Globus pallidus (tissue), 1 donor: ENCODE measurements at places on chromosomes 5 and 9.

GRCh38 chr5:17229313-17229712, 11.9 kb downstream of the BASP1 start:
- no peak for DNase-seq

DNA sequence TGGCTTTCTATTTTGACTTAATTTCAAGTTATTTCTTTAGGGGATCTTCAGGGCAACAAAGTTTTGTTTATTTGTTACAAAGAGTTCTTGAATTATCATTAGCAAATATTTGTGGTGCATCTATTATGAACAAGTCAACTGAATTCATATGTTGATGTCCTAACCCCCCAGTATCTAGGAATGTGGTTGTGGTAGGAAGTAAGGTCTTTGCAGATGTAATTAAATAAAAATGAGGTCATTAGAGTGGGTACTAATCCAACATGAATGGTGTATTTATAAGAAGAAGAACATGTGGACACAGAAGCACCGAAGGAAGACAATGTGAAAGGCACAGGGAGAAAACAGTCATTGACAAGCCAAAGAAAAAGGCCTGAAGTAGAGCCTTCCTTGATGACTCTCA, 474.0 kb upstream of the DAB2 start:
- no peak for DNase-seq

- DNase-seq, result no peak
Observed at GRCh38 chr5:132266031-132266835, 8.7 kb downstream of the PDLIM4 start.

DNA sequence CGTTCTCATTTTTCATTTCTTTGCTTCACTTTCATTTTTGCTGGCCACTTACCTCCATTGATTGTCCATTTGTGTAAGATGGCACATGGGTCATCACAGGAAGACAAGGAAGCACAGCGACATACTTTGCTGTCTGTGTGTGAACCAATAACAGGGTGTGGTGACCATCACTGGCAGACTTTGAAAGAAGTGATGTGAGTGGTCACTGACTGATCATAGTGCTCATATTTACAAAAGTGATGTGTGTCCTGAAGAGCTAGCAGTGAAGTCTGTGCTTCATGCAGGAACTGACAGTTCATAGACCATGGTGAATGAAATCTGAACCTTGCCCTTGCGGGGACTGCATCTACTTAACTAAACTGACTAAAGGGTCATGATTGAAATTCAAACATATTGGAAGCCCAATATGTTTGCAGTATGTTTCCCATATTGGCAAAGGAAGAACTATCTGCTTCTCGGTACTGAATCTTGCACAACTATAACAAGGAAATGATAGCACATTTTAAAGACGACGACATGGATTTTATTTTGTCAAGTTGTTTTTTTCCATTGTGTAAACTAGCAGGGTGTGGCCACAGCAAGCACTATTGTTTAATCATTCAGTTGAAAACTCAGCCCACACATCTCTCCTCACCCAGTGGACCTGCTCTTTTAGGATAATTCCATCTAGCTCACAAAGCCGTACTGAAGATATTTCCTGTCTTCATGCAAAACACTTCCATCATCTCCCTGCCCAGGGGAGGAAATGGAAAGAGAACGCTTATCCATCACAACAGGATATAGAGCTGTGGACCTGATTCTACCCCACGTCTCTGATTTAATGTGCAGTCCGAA, 232.0 kb upstream of the ANKRD55 start:
- DNase-seq, result no peak

DNA sequence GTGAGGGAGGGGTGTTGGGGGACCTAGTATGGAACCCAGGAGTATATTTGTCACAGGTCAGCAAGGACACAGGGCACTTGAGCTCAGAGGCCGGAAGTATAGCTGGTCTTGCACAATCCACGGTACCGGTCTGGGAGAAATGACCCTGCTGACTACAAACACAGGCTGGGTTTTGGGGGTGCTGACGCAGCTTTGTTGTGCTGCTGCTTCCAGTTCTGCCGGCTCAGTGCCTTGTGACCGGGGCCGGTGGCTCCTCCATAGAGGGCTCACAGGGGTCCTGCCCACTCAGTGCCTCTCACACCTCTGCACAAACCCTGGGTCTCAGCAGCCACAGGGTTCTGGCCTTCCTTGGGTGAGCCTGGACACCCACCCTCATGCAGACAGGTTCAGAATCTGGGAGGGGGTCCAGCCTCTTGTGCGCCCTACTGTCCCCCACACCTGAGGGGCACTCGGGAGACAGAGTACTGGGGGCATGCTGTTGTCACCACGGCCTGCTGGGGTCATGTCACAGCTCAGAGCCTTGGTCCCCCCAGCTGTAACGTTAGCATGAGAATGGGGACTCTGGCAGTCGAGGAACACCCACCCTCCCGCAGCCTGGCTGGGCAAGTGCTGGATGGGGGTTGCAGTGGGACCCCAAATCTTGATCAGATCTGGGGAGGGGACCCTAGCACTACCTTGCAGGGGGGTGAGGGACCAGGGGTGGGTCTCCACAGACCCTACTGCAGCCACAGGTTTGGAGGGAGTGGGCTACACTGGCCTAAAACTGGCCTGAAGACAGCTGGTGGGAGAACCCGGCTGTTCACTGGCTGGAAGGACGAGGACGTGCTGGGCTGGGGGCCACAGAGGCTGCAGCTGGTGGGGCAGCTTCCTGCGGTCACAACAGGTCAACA, 17.7 kb downstream of the NINJ1 start:
- peak; percentile 69 for DNase-seq

- DNase-seq, result no peak
Observed at GRCh38 chr9:129524582-129525270, 96.2 kb downstream of the C9orf50 start.

- DNase-seq, result no peak
Observed at GRCh38 chr9:7790022-7790818, 9.4 kb downstream of the DMAC1 start.

GRCh38 chr5:96342581-96342980, 90.5 kb downstream of the PCSK1 start:
- no peak for DNase-seq

GRCh38 chr9:110241260-110241857, 14.9 kb downstream of the TXN start:
- DNase-seq, result no peak

DNA sequence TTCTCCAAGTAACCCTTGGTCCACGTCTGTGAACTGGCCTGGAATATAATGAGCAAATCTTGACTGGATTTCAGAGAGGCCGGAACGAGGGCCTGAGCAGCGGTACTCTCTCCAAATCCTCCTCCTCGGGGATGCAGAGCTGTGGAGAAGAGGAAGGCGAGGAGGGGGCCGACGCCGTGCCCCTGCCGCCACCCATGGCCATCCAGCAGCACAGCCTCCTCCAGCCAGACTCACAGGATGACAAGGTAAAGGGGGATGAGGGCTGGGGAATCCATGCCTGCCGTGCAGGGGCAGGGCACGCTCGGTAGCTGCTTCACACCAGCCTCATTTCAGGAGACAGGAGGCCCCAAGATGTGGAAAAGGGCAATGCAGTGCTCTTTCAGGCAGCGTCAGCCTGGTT, 118.9 kb upstream of the OTULINL start:
- no peak for DNase-seq

DNA sequence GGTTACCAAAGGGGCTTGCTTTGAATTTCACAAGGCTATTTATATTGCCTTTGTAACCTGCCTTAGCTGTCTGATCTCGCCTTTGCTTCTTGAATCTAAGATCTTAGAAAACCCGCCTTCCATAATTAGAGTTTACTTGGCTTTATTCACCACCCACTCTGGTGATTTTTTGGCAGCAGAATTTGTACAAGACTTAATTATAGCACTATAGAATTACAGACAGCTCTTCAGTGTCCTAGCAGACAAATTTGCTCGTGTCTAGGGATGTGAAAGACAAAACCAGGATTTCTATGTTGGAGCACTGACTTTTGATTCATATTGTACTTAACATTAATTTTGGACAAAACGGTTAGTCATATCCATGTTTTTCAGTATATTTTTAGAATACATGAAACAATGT, 306.6 kb downstream of the ADGRV1 start:
- no peak for DNase-seq
